GM10248 (cell line): ENCODE measurements at places on chromosomes 1 and 21.

DNA sequence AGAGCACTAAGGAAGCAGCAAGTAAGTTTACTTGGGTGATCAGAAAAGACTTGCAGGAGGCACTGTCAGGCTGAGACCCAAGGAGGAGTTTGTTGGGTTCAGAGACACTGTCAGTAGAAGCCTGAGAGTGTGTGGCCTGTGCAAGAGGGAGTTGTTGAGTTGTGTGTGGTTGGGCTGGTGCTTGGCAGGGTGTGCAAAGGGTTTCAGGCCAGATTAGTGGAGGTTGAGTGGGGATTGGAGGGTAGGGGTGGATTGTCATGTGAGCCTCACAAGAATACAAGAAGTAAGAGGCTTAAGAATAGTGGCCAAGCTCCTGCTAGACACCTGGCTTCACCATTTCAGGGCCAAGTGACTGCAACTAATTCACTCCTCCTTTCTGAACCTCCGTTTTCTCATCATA is 8.9 kb upstream of the KIF21B start:
- no peak for DNase-seq

GRCh38 chr1:165933446-165934170 is 106.2 kb downstream of the UCK2 start:
- no peak for DNase-seq

- DNase-seq, result no peak
These were observed 390.5 kb downstream of the ST6GALNAC3 start for GRCh38 chr1:76465030-76465429.

DNA sequence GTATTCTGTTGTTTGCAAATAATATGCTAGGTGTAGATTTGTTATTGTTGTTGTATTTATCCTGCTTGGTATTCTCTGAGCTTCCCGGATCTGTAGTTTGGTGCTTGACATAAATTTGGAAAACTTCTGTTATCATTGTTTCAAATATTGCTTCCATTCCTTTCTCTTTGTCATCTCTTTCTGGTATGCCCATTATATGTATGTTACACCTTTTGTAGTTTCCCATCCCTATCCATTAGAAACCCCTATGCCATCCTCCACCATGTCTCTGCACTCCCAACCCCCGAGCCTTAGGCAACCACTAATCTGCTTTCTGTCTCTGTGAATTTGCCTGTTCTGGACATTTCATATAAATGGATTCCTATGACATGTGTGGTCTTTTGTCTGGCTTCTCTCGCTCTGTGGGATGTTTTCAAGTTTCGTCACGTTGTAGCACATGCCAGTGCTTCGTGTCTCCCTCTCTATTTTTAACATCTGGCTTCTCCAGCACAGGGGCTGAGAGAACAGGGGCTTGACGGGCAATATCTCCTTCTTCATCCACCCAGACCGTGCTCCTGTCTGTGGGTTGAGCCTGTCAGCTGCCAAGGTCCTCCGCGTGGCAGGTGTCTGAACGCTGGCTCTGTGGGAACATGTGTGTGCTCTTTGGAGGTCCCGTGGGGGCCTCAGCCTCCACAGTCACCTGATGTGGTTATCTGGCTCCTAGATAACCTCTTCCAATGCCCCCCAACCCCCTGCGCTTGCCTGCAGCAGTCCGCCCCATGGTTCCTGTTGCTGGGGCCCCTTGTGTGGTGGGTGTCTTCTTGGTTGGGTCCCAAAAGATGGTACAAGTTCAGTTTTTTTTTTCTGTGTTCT is 32.8 kb upstream of the MAN1C1 start:
- DNase-seq, result no peak

DNA sequence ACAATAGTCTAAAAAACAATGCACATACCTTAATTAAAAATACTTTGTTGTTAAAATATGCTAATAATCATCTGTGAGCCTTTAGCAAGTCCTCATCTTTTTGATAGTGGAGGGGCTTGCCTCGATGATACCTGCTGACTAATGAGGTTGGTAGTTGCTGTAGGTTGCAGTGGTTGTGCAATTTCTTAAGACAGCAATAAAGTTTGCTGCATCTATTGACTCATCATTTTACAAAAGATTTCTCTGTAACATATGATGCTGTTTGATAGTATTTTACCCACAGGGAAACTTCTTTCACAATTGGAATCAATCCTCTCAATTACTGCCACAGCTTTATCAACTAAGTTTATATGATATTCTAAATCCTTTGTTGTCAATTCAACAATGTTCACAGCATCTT is 7.6 kb downstream of the C1orf87 start:
- no peak for DNase-seq

DNA sequence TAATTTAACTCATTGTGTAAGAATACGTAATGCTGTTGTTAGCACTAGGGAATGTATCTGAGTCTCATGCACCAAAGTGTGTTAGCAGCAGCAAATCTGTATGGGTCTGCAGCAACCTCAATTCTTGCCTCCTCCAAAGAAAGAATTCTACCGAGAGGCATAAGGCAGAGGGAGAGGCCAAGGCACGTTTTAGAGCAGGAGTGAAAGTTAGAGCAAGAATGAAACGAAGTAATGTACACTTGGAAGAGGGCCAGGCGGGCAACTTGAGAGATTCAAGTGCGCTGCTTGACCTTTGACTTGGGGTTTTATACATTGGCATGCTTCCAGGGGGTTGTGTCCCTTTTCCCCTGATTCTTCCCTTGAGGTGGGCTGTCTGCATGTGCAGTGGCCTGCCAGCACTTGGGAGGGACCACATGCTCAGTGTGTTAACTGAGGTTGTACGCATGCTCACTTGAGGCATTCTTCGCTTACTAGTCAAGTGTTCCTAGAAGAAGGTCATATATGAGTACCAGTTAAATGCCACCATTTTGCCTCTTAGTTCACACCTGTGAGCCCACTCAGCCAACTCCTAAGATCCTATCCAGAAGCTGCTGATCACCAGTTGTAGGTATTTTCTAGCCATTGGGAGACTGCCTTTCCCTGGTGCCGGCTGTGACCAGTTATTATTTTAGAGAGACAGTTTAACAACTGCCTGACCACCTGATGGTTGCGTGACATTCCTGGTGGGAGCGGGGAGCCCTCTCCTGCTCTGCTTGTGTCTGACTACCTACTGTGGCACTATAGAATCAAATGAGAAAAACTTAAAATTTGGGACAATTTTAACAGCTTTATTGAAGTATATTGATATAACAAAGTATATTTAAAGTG is 2.7 kb upstream of the CNN3 start:
- no peak for DNase-seq

- DNase-seq, result no peak
These were observed 9.2 kb upstream of the C1orf141 start for GRCh38 chr1:67143966-67144365.

DNA sequence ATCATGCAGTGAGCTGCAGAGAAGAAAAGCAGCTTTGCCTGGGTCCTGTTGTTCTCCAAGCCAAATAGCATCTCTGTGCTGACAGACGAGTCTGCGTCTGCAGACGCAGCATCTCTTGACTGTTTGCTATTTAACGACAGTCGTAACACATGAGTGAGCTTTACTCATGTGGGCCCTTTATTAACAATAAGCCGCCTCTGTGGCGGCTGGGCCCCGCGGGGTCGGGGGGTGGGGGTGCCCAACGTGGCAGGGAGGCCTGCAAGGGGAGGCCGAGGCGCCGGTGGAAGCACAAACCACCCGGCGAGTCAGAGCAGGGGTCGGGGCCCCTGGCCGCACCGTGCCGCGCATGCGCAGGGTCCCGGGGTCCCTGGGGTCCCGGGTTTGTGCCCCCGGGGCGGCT is 435.1 kb downstream of the KIF26B start:
- no peak for DNase-seq

DNA sequence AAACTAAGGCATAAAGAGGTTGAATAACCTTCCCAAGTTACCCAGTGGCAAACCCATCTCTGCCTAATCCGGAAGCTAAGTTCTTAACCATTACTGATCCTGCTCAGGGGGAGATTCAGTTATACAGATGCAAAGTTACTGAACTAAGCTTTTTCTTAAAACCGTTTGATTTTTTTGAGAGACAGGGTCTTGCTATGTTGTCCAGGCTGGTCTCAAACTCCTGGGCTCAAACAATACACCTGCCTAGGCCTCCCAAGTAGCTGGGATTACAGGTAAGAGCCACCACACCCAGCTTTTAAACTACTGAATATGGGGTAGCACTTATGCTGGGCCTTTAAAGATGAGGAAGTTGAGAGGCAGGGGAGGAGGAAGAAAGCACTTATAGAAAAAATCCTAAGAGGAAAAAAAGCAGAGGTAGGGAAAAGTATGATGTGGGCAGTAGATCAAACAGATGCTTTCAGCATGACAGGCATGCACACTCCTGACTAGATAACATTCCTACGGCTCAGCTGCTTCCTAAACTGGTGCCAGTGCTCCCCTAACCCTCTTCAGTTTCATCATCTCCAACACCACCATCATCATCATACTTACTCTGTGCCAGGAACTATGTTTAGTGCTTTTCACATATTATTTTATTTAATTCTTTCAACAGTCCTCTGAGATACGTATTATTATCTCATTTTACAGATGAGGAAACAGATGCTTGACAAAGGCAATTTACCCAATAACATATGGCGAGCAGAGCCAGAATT is 5.8 kb downstream of the PAFAH2 start:
- DNase-seq, result no peak

GRCh38 chr1:148373192-148373925 is 109.7 kb downstream of the PPIAL4G start:
- DNase-seq, result no peak

DNA sequence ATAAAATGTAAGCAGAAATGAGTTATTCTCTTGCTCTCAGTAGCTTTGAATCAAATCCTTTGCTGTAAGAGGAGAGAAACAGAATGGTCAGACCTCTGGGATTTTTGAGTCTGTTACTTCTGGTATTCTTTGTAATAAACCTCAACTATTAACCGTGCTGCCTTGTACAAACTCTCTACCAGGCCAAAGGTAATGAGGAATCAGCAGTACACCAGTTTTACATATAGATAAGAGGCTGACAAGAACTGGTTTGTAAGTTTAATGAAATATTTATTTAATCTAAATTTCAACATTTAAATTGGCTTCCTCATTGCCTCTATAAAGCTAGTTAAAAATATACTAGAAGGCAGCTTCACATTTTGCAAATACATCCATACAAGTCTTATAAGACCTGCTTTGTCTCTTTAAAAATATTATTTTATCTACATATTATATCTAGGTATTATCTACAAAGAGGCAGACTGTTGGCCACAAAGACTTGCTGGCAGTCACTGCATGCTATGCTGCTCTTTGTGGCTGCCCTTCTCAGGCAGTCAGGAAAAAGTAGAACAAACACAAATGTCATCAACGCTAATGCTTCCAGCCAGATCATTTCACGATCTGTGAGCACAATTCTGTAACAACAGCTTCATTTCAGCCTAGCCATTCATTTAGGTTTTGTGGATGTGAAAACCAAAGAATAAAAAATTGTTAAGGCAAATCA is 173.0 kb downstream of the GABPA start:
- no peak for DNase-seq

DNA sequence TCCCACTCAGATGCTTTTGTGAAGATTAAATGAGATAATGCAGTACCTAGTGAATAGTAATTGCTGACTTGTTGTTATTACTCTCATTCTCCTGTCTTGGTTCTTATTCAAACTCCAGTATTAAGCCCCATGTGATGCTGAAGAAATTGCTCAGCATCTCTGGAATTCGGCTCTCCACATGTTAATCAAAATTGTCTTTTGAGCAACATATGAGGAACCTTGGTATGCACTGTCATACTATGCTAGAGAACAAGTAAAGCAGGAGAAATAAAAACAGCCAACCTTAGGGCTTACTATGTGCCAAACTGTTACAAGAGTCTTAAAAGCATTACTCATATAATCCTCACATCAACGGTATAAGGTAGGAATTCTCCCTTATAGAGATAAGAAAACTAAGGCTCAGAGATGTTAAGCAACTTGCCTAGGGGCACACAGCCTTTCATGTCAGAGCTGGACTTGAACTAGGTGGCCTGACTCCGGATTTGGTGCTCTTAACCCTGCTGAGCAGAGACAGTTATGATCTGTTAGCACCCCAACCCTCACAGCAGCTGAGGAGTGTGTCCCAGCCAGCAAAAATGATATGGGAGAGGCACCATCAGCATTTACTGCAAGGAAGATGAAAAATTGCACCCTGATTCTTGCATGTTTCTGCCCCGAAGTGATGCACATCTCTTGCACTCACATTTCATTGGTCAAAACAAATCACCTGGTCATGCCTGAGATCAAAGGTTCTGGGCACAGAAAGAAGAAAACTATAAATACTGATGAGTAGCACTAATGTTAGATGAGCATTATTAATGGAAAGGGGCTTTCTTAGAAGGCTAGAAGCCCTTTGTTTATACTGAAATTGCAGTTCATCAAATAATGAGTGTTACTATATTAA is 102.3 kb downstream of the OMA1 start:
- no peak for DNase-seq

- DNase-seq, result no peak
These were observed 2.2 kb downstream of the PHC2 start for GRCh38 chr1:33428661-33429060.

DNA sequence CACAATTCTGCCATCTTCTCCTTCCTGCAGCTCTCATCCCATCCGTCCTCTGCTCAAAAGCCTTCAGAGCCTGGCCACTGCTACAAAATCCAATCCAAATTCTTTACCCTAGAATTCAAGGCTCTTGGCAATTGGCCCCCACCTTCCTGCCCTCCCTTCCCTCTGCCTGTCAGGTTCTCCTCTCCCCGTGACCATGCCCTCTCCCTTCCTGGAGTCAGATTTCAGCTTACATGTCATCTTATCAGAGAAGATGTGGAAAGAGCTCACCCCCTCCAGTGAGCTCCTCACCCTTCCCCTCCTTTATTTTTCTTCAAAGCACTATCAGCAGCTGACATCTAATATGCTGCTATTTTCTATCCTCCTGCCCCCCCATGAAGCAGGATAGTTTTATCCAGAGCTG is 86.9 kb downstream of the GRIK3 start:
- DNase-seq, result no peak

DNA sequence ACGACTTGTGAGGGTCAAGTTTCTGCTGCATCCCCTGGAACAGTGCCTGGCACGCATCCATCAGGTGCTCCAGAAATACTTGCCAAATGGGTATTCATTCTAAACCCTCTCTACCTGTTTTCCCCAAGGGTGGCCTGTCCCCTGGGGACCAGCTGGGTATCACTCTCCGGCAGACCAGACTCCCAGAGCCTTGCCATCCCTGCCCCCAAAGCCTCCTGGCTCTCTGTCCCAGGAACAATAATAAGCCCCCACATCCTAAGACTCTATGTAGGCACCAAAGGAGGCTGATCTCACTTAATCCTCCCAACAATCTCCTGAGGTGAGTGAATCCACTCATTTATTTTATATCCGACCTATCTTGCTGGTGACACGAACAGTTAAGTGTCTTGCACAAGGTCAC is 96.7 kb downstream of the MRPL37 start:
- no peak for DNase-seq
